Stimulated activated CD8-positive, alpha-beta memory T cell treated with anti-CD3 and anti-CD28 coated beads, Interleukin-2, amount 100 ng/mL, for 1 hour (primary cell): ENCODE measurements at places on chromosomes 7 and 10.

DNA sequence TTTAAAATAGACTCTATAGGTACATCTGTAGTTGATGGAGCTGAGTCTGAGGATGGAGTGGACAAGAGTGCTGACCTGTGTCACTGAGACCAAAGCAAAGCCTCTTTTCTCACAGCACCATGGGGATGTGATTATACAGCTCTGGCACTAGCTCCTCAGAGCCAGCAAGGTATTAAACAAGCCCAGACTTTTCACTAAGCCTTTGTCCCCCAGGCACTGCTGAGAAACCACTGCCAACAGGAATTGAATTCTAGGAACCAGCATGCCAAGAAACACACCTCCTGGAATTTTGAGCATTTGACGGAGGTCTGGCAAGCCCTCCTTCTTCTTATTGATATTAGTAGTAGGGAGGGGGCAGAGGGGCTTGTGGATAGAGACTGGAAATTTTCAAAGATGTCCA is 147.0 kb downstream of the C1GALT1 start:
- no peak for DNase-seq

- DNase-seq = no peak
Measured at GRCh38 chr7:66013938-66014337, 31.9 kb upstream of the GUSB start.

DNA sequence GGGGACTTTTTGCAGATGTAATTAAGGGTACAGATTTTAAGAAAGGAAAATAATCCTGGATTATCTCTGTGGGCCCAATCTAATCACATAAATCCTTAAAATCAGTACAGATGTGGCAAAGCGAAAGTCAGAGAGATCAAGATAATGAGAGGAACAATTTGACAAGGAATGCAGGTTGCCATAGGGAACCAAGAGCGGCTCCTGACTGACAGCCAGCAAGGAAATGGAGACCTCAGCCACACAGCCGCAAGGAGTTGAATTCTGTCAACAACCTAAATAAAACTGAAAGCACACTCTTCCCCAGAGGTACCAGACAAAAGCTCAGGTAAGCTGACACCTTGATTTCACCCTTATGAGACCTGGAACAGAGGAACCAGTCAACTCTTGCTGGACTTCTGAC is 3.4 kb upstream of the PNPLA8 start:
- no peak for DNase-seq

- DNase-seq = no peak
Measured at GRCh38 chr7:141071855-141072547, 1.9 kb upstream of the TMEM178B start.

GRCh38 chr10:91935886-91936285 is 12.3 kb downstream of the BTAF1 start:
- DNase-seq = no peak

DNA sequence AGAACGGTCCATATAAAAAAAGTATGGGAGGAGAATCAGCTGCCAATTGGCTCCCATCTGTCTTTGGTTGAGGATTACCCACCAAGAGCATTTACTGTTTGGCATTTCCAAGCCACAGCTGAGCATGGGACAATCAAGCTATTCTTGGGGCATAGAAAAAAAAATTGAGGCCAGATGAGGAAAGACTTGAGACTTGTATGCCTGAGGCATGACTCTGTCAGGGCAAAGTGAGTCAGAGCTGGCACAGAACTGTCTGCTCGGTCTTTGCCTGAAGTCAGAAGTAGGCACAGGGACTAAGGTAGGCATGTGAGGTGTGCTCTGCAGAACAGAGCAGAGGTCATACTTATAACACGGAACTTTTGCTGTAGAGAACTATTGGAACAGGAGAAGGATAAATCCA is 126.5 kb upstream of the CHRM2 start:
- no peak for DNase-seq

DNA sequence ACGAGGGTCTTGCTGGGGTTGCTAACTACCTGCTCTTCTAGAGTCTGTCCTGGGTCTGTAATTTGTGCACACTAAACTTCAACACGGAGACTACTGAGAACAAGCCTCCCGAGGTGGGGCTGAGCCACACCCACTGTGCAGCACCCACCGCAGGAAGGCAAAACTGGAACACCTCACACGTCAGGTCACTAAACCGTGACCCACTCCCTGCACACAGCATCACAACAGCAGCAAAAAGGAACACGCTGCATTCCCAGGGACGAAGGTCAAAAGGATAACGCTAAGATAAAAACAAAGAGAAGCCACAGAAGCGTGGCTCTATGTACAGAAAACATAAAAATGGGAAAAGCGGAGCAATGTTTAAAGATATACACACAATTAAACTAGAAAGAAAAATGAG is 170.1 kb downstream of the MAD1L1 start:
- no peak for DNase-seq

DNA sequence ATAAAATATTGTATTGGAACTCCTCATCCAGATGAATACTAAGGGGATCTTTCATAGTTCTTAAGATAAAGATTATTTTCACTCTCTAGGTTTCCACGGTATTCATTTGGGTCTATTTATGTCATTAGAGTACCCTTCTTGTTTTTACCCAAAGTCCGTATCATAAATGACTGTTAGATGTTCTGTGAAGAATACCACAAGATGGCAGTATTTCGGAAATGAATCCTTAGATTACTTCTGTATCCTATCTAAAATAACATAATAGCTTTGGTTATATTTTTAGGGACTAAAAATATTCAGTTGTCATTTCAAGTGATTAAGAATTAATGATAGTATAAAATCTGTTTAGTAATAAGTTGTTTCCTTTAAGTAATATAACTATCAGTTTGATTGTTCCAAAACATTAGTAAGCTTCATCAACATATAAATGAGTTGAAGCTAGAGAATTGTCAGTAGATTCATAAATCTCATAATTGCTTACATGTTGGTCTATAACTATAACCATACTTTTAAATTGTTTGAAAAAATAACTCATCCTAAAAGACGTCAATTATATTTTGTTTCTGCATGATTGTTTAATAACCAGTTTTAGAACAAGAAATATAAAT is 337.5 kb upstream of the KCND2 start:
- no peak for DNase-seq

GRCh38 chr10:93268021-93268420 is 194.3 kb downstream of the CYP26A1 start:
- DNase-seq = no peak

GRCh38 chr7:81839708-81840369 is 70.0 kb upstream of the HGF start:
- no peak for DNase-seq

DNA sequence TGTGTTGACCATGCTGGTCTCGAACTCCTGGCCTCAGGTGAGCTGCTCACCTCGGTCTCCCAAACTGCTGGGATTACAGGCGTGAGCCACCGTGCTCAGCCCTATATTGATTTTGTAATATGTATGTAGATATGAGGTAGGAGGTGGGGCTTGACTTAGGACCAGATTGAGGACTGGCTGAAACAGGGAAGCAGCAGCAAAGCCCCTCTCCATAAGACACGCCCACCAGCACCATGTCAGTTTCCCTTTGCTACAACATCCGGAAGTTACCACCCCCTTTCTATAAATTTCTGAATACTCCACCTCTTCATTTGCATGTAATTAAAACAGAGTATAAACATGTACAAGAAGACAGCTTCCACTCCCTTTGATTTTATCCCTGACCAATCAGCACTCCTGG is 47.9 kb upstream of the MYL10 start:
- no peak for DNase-seq

GRCh38 chr10:78913219-78914059 is 155.3 kb upstream of the ZMIZ1 start:
- no peak for DNase-seq

GRCh38 chr10:19576576-19576975 is 239.7 kb upstream of the PLXDC2 start:
- DNase-seq = no peak

- DNase-seq = peak; percentile 72
Measured at GRCh38 chr10:95561177-95561863, at the start of gene SORBS1. Gene SORBS1 (minus strand): TSS chr10:95561371. CDS start chr10:95441135, 120,236 bp downstream.

DNA sequence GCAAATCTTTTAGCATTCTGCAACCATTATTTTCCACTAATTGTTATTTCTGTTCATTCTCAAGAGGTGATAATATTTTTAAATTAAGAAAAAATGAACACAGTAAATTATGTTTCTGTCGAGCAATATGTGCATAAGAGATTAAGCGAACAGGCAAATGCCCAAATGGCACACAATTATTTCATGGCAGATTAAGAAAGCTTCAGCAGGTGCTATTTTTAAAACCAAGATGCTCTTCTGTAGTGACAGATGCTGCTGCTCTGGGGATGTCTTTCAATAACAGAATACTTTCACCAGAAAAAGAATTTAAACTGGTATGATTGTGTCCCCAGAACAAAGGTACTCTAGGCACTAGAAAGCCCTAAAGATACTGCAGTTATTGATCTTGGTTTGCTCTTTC is 412.7 kb upstream of the SORCS1 start:
- no peak for DNase-seq

DNA sequence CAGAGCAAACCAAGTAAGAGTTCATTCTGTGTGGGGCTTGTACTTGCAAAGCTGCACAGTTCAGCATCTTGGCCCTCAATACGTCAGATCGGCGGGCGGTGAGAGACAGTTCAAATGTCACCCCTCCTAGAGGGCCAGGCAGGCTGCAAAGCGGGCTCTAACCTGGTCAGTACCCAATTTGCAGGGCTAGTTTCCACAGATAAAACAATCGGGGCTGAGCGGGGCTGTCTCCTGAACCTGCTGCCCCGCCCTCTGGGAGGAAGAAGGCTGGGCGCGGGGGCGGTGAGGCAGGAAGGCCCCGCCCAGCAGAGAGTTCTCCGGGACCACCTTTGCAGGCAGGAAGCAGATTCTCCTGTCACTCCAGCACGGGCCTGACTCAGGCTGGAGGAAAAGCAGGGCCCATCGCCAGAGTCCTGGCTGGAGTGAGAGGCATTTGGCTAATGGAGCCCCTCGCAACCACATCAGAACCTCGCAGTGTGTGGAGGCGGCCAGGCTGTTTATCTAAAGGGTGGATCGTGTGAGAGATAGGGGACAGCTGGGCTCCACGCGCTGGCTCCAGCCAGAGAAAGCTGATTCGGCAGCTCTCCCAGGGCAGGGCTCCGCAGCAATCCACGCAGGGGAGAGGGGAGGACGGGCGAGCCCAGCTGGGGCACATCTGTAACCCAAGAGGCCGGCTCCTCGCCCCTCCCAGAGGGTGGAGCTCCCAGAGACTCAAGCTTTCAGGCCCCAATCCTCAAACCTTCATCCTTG is 83.1 kb downstream of the SH3PXD2A start:
- peak; percentile 28 for DNase-seq

- DNase-seq = no peak
Measured at GRCh38 chr7:94325122-94325475, 69.6 kb upstream of the COL1A2 start.

- no peak for DNase-seq
Measured at GRCh38 chr7:16422103-16422435, 731 bp upstream of the CRPPA start.

GRCh38 chr10:15451137-15452094 is 80.3 kb upstream of the FAM171A1 start:
- DNase-seq = no peak

DNA sequence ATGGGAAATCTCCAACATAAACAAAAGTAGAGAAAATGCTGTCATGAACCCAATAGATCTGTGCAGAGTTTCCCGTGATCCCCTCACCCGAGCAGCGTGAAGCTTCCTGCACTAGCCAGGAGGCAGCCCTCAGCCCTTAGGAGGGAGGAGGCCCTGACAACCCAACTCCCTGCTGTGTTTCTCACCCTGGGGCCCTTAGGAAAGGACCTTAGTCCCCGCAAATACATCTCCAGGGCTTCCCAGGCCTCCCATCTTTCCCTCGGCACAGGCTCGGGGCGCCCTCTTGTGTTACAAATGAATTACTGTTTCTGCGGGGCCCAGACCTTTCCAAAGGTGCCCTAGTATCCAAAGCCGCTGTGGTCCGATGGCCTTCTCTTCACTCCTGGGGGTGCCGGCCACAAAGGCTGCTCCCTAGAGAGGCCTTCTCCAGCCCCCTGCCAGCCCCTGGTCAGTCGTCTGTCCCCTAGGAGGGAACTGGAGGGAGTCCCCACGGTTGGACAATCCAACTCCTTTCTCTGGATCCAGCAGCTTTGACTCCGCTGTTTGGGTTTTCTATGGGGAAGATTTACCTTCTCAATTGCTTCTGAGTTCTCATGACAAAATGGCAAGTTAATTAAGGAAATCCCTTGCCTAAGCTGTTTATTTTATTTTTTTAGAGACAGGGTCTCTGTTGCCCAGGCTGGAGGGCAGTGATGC is 49.9 kb upstream of the SH2B2 start:
- DNase-seq = no peak

GRCh38 chr7:107614425-107614824 is 34.4 kb downstream of the BCAP29 start:
- no peak for DNase-seq

DNA sequence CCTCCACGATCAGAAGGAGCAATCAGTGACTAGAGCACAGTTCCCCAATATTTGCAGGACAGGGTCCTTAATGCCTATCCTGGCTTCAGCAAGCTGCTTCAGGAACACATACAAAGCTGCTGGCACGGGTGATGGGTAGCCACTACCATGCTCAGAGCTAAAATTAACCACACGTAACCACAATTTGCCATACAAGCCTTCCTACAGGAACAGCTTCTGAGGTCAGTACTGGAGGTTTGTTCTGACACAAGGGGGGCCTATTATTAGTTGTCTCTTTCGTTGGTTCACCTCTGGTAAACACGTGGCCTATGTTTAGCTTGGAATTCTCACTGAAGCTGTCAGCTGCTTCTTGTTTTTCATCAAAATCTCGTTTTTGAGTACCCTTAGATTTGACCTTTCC is 41.1 kb downstream of the ZNF248 start:
- DNase-seq = no peak

DNA sequence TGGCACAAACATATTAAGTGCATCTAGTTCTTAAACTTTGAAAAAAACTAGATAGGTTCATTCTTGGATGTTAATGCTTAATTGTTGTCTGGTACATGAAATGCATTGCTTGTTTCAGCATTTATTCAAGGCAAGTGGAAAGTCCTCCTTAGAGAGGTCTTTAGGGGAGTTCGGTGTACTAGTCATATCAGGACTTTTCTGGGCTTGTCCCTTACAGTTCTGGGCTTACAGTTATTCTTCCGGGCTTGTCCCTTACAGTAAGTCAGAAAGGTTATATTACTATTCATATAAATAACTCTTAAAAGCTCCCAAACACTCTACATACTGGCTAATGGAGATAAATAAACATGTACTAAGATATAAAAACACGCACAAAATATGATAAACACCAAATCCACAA is 61.6 kb upstream of the MRLN start:
- DNase-seq = no peak

DNA sequence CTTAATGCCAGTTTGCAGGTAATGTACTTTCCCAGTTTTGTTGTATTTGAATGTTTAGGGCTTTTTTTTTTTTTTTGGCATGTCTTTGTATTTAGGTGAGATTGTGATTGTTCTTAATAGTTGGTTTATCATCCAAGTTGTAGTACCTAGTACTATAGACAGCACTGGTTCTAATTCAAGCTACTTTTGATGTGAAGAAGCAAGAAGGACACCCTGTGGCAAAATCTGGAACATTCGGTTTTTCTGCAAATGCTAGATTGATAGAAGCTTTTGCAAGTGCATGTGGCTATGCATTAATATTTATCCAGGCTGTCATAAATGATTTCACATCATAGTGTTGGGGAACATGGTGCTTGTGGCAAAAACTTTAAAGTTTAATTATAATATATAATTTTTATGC is 248.9 kb downstream of the FOXP2 start:
- DNase-seq = no peak

GRCh38 chr7:45292481-45292880 is 134.9 kb downstream of the RAMP3 start:
- no peak for DNase-seq

- no peak for DNase-seq
Measured at GRCh38 chr10:133422223-133422806, 2.1 kb downstream of the SPRN start.

GRCh38 chr7:48182718-48183369 is 11.6 kb downstream of the ABCA13 start:
- DNase-seq = no peak
